ENCODE measurements at places on chromosomes 13 and 19. TPM values are rescaled to one million over a fixed set of nuclear protein-coding genes. Genes with fewer than 3 reads are reported as not detected.

- H3K27me3 ChIP-seq: no peaks in the 10 kb centered on the region
- H3K4me3 ChIP-seq: no peak overlapping the region
- DNase-seq: no peak
- H3K27ac ChIP-seq: no peak overlapping the region
Observed at GRCh38 chr19:33784432-33784831, 12.2 kb upstream of the KCTD15 start.

- H3K36me3 ChIP-seq: no peaks in the 10 kb centered on the region
- H3K4me1 ChIP-seq: no peaks in the 10 kb centered on the region
- H3K27me3 ChIP-seq: no peaks in the 10 kb centered on the region
- no peak overlapping the region for H3K4me3 ChIP-seq
- DNase-seq: peak; percentile 24
Observed at GRCh38 chr19:50759886-50760285, 10.4 kb upstream of the GPR32 start.

DNA sequence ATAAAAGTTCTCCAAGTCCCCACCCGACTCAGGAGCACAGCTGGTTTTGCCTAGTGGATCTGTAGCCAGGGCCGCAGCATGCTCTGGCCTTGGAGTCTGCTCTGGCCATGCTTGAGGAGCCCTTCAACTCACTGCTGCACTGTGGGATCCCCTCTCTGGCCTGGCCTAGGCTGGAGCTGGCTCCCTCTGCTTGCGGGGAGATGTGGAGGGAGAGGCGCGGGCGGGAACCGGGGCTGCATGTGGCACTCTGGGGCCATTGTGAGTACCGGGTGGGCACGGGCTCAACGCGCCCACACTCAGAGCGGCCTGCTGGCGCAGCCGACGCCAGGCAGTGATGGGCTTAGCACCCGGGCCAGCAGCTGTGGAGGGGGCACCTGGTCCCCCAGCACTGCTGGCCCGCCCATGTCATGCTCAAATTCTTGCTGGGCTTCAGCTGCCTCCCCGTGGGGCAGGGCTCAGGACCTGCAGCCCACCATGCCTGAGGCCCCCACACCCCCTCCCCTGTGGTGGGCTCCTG is 57.0 kb upstream of the ATP12A start:
- H3K27ac ChIP-seq: no peak overlapping the region
- no peak for DNase-seq
- H3K36me3 ChIP-seq: no peaks in the 10 kb centered on the region
- H3K4me3 ChIP-seq: no peak overlapping the region
- H3K4me1 ChIP-seq: peaks cover 34% of the 10 kb centered on the region

DNA sequence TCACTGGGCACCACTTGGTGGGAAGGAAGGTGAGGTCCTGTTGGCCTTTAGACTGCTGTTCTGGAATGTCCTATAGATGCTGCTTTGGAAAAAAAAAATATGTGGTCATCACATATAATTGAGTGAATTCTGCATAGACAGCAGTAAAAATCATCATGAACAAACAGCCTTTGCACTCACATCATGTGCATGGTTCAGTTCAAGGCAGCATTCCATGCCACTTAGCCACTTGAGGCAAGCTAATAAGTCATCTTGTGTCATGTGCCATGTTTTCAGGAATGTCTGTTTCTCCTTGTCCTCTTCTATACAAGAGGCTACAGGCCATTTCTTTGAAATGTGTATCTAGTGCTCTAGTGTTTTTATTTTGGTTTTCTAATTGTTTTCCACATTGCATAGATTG is 43.9 kb upstream of the TSC22D1 start:
- no peak overlapping the region for H3K27ac ChIP-seq
- no peaks in the 10 kb centered on the region for H3K4me1 ChIP-seq
- no peaks in the 10 kb centered on the region for H3K27me3 ChIP-seq

GRCh38 chr19:53649746-53650593 is 18.2 kb downstream of the DPRX start:
- no peak overlapping the region for H3K27ac ChIP-seq
- no peak overlapping the region for H3K4me3 ChIP-seq
- no peaks in the 10 kb centered on the region for H3K27me3 ChIP-seq
- no peak for DNase-seq
- H3K4me1 ChIP-seq: no peaks in the 10 kb centered on the region

GRCh38 chr13:84821261-84821660 is 939.0 kb upstream of the SLITRK1 start:
- no peak overlapping the region for H3K4me3 ChIP-seq
- H3K27ac ChIP-seq: no peak overlapping the region
- no peaks in the 10 kb centered on the region for H3K27me3 ChIP-seq
- DNase-seq: no peak

DNA sequence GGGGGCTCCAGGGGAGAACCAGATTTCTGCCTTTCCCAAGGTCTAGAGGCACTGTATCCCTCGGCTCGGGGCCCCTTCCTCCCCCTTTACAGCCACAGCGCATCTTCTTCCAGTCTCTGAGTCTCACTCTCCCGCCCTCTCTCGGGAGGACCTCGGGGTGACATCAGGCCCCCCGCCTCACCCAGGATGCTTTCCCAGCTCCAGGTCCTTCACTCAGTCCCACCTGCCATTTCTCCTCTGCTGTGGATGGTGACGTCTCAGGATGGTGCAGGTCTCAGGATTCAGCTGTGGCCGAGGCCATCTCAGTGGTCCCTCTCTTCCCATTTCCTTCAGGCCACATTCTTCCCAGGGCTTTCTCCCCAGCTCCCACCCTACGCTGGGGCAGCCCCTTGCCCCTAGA is 13.6 kb upstream of the KDM4B start:
- H3K4me1 ChIP-seq: no peaks in the 10 kb centered on the region
- no peaks in the 10 kb centered on the region for H3K27me3 ChIP-seq
- H3K36me3 ChIP-seq: no peaks in the 10 kb centered on the region
- H3K4me3 ChIP-seq: no peak overlapping the region
- no peak for DNase-seq
- H3K27ac ChIP-seq: no peak overlapping the region

DNA sequence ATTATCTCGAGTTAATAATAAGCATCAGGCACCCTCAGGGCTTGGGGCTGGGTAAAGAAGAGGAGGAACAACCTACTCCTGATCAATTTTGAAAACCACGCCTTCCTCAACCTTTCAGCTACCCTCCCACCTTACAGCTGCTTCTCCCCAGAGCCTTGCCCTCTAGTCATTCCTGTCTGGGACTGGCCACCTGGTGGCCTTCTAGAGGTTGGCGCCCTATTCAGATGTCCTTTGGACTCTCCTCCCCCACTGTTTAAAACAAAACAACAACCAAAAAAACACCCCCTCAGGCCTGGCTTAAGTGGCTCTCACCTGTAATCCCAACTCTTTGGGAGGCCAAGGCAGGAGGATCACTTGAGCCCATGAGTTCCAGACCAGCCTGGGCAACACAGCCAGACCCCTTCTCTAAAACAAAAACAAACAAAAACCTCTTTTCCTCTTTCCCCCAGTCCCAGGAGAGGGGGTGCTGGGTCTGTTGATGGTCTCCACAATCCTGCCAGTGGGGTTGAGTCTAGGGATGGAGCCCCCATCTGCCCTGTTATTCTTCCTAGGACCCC is 62.3 kb downstream of the CCDC70 start:
- no peak overlapping the region for H3K4me3 ChIP-seq
- no peak for DNase-seq
- peaks cover 4% of the 10 kb centered on the region for H3K4me1 ChIP-seq
- no peaks in the 10 kb centered on the region for H3K27me3 ChIP-seq

- no peaks in the 10 kb centered on the region for H3K36me3 ChIP-seq
- peaks cover 5% of the 10 kb centered on the region for H3K27me3 ChIP-seq
- DNase-seq: no peak
- no peak overlapping the region for H3K27ac ChIP-seq
- H3K4me3 ChIP-seq: no peak overlapping the region
Observed at GRCh38 chr13:97179501-97179900, 42.6 kb upstream of the MBNL2 start.

- no peaks in the 10 kb centered on the region for H3K36me3 ChIP-seq
- DNase-seq: no peak
- H3K4me1 ChIP-seq: no peaks in the 10 kb centered on the region
- no peak overlapping the region for H3K27ac ChIP-seq
- H3K4me3 ChIP-seq: no peak overlapping the region
Observed at GRCh38 chr13:93001866-93002461, 224.6 kb upstream of the GPC6 start.

- DNase-seq: no peak
- H3K4me1 ChIP-seq: no peaks in the 10 kb centered on the region
- peak overlapping the region; percentile 54 for H3K27ac ChIP-seq
- H3K27me3 ChIP-seq: no peaks in the 10 kb centered on the region
- H3K4me3 ChIP-seq: peak overlapping the region; percentile 100
Observed at GRCh38 chr19:20422216-20423205, 143.1 kb downstream of the ZNF737 start.

- no peak overlapping the region for H3K27ac ChIP-seq
- no peaks in the 10 kb centered on the region for H3K36me3 ChIP-seq
- DNase-seq: no peak
- H3K4me1 ChIP-seq: no peaks in the 10 kb centered on the region
Observed at GRCh38 chr13:32849369-32849768, 166.9 kb upstream of the KL start.

DNA sequence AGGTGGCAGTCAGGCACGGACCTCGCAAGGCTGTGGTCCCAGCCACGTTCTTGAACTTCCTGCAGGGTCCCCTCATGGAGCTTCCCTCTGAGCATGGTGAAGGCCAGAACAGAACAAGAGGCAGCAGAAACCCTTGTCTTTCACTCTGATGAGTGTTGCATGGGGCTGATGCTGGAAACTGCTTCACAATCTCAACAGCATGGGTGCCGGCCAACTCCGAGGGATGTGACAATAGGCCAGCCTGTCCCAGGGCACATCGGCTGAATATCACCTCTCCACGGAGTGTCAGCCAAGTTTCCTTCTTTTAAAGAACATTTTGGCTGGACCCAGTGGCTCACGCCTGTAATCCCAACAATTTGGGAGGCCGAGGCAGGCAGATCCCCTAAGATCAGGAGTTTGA is 173.9 kb downstream of the FOXO1 start:
- no peak for DNase-seq
- H3K4me3 ChIP-seq: no peak overlapping the region
- H3K27me3 ChIP-seq: no peaks in the 10 kb centered on the region
- no peak overlapping the region for H3K27ac ChIP-seq
- H3K4me1 ChIP-seq: peaks cover 38% of the 10 kb centered on the region

- H3K27me3 ChIP-seq: no peaks in the 10 kb centered on the region
- no peaks in the 10 kb centered on the region for H3K4me1 ChIP-seq
- no peak overlapping the region for H3K27ac ChIP-seq
- no peak overlapping the region for H3K4me3 ChIP-seq
- H3K36me3 ChIP-seq: no peaks in the 10 kb centered on the region
- no peak for DNase-seq
Observed at GRCh38 chr13:106517109-106517847, 18.2 kb downstream of the EFNB2 start.

GRCh38 chr19:20078581-20079031 is 806 bp downstream of the ZNF90 start:
- no peaks in the 10 kb centered on the region for H3K27me3 ChIP-seq
- DNase-seq: peak; percentile 22
- no peaks in the 10 kb centered on the region for H3K36me3 ChIP-seq
- H3K4me1 ChIP-seq: peaks cover 14% of the 10 kb centered on the region

GRCh38 chr13:24931450-24932251 is 164.3 kb upstream of the PABPC3 start:
- DNase-seq: no peak
- H3K27ac ChIP-seq: no peak overlapping the region
- H3K4me3 ChIP-seq: no peak overlapping the region
- H3K4me1 ChIP-seq: peaks cover 4% of the 10 kb centered on the region
- H3K36me3 ChIP-seq: no peaks in the 10 kb centered on the region

- no peaks in the 10 kb centered on the region for H3K36me3 ChIP-seq
- no peak for DNase-seq
- no peaks in the 10 kb centered on the region for H3K27me3 ChIP-seq
- H3K4me1 ChIP-seq: no peaks in the 10 kb centered on the region
Observed at GRCh38 chr19:35365303-35365702, 5.6 kb upstream of the GPR42 start.

DNA sequence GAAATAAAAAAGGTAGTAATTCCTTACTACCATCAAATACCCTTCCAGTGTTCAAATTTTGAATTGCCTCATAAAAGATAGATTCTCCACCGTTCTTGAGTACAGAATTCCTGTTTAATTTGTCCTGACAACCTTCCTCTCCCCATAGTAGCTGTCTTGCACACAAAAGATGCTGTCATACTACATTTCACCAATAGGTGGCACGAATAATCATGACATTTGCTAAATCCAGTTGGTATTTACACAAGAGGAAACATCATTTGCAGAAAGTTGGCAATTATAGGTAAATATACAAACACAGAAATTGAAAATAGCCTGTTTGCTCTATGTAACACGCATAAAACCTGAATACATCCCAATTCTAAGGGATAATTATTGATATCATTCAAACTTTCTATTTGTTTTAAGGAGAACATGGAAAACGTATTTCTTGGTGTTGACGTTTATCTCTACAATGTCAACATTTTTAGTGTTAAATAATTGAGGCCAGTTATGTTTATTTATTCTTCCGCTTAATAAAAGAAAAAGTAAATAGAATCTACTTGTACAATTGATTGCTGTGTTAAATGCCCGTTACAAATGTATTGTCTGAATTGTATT is 58.3 kb upstream of the CLDN10 start:
- DNase-seq: peak; percentile 45
- no peak overlapping the region for H3K4me3 ChIP-seq
- no peaks in the 10 kb centered on the region for H3K4me1 ChIP-seq
- no peak overlapping the region for H3K27ac ChIP-seq

- peaks cover 28% of the 10 kb centered on the region for H3K36me3 ChIP-seq
- DNase-seq: no peak
- H3K27me3 ChIP-seq: no peaks in the 10 kb centered on the region
- no peak overlapping the region for H3K27ac ChIP-seq
- H3K4me1 ChIP-seq: no peaks in the 10 kb centered on the region
Observed at GRCh38 chr19:37583340-37583739, 11.3 kb downstream of the ZNF571 start.

- H3K36me3 ChIP-seq: no peaks in the 10 kb centered on the region
- H3K27ac ChIP-seq: no peak overlapping the region
- no peak for DNase-seq
- no peaks in the 10 kb centered on the region for H3K27me3 ChIP-seq
- no peaks in the 10 kb centered on the region for H3K4me1 ChIP-seq
Observed at GRCh38 chr13:79779761-79780160, 298.8 kb downstream of the NDFIP2 start.

DNA sequence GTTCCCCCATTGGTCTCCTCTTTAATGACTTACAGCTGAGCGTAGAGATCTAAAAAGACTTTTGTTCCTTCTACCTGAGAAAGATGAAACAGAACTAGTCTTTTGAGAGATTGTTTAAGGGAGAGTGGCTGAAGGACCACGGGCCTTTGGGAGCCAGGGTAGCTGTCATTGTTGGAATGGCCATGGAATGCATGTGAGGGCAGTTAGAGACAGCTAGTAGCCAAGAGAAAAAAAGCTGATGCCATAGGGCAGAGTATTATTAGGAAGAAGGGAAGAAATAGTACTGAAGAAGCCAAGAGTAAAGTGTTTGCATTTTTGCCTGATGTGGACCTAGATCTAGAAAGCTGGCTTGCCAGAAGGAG is 5.6 kb downstream of the ZNF507 start:
- no peaks in the 10 kb centered on the region for H3K27me3 ChIP-seq
- H3K27ac ChIP-seq: no peak overlapping the region
- H3K36me3 ChIP-seq: peaks cover 13% of the 10 kb centered on the region
- DNase-seq: no peak
- peaks cover 48% of the 10 kb centered on the region for H3K4me1 ChIP-seq
- no peak overlapping the region for H3K4me3 ChIP-seq

The ACER1 gene
- total RNA-seq: not detected

The PSENEN gene
- total RNA-seq: 36.4 TPM

The CPT1C gene
- total RNA-seq: not detected

The HSPB6 gene
- not detected for total RNA-seq

The ZNF20 gene
- 10.6 TPM for total RNA-seq

The MCEMP1 gene
- not detected for total RNA-seq

Measured in B cell (primary cell).